ENCODE measurements at places on chromosomes 12 and 14. TPM values are rescaled to one million over a fixed set of nuclear protein-coding genes. Genes with fewer than 3 reads are reported as not detected.
A peak's percentile ranks its signal among the peaks of the same experiment; 100 is the strongest.

Gene OTX2
- total RNA-seq = not detected

Gene ITGB7
- total RNA-seq = 1.2 TPM

Gene AMDHD1
- 0.71 TPM for total RNA-seq

DNA sequence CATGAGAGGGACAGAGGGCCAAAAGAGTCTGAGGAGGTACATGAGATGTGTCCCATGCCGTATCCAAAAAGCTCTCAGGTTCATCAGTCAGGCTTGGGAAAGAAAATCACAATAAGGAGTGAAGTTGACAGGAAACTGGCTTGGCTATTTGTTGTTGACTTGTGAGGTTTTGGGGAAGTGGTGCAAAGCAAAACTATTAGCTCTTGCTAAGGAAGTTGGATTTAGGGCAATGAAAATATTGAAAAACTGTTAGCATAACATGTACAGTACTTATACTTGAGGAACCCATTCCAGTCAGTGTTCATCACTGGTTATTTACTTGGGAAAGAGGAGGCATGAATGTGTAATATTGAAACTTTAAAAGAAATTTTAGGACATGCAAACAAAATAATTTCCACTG is 145.9 kb downstream of the DUSP6 start:
- H3K4me1 ChIP-seq = no peaks in the 10 kb centered on the region
- H3K27me3 ChIP-seq = no peaks in the 10 kb centered on the region
- no peak for DNase-seq
- no peaks in the 10 kb centered on the region for H3K36me3 ChIP-seq

DNA sequence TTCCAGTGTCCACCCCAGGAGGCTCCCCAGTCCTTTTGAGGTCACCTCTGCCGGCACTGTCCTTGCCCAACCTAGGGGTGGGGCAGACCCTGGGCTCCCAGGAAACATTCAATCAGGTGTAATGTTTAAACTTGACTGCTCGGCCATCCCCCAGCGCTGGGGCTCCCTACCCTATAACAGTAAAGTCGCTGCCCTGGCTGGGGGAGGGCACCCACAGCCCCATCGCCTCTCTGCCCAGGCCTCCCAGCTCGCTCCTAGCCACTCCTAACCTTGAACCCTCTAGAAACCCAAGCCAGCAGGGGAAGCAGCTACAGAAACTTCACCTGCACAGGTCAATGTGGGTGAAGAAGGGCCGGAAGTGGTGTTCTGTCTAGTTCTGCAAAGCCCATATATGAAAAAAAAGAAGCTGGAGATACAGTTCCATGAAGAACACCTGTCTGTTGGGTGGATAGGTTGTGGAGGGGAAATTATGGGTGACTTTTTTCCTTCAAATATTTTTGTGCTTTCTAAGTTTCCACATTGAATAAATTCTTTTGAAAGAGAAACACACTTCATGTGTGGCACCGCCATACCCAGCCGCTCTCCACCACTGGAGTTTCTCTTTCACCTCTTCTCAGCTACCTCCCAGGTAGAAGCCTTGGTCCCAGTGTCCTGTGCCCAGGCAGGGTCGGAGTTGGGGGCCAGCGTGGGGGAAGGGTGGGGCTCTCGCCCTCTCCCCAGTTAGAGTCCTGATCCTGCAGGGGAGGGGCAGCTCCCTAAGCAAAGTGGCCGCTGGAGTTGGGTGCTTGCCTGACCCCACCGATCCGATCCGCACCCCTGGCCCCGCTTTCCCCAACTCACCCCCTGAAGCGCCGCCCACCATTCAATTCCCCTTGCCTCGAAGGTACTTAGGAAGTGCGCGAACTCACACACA is 1.1 kb downstream of the CLMN start:
- peak overlapping the region; percentile 57 for H3K27ac ChIP-seq
- no peaks in the 10 kb centered on the region for H3K36me3 ChIP-seq
- peak overlapping the region; percentile 88 for H3K4me3 ChIP-seq

DNA sequence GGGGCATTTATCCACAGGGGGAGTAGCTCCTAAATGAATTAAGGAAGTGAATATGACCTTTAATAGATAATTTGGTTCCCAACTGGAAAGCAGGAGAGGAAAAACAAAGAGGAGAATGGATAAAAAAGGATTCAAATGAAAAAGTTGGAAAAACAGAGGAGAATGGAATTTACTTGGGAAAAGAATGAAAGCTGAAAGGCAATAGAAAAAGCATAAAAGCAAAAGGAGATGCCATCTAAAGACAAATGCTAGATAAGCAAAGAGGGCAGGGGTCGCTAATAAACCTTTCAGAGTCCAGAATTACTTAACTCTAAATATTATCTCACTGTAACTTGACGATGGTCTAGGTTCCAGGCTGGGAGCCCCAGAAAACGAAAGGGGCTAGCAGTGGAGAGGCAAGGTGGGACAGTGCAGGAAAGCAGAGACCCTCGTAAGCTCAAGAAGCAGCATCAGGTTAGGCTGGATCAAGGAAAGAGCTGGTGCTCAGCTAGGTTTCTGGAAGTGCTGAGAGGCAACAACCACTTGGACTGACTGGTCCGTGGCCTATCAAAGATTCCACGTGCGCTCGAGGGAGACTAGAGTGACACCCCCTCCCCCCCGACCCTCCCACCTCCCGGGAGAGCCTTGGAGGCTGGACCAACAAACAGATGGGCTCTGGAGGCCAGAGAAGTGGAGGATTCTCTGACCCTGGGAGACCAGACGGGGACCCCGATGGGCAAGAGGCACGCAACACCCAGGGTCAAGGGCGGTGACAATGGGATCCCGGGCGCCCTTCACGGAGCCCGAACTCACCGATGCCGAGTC is 1.2 kb downstream of the SLC2A13 start:
- no peaks in the 10 kb centered on the region for H3K36me3 ChIP-seq
- DNase-seq = no peak
- H3K4me1 ChIP-seq = peaks cover 9% of the 10 kb centered on the region
- no peaks in the 10 kb centered on the region for H3K27me3 ChIP-seq

GRCh38 chr12:51798501-51798900 is 50.0 kb downstream of the FIGNL2 start:
- no peaks in the 10 kb centered on the region for H3K36me3 ChIP-seq
- no peak overlapping the region for H3K4me3 ChIP-seq

DNA sequence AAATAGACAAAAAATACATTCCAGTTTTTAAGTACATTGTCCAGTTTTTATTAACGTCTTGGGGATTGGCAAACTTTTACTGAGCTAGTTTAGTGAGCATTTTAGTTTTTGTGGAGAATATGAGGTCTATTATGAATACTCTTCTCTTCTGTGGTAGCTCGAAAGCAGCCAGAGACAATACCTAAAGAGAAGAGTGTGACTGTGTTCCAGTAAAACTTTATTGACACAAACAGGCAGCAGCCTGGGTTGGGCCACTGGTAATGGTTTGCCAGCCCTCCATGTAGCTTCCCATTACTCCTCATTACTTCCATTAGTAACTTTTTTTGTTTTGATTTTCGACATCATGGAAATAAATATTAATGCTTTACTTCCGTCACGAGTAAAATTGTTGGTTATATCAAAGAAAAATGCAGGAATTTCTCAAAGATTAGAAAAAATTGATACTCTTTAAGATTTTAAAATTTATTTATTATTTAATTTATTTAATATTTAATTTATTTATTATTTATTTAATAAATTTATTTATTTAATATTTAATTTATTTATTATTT is 19.6 kb downstream of the RMST start:
- H3K4me1 ChIP-seq = no peaks in the 10 kb centered on the region
- H3K27me3 ChIP-seq = no peaks in the 10 kb centered on the region
- H3K36me3 ChIP-seq = no peaks in the 10 kb centered on the region
- H3K27ac ChIP-seq = no peak overlapping the region
- no peak overlapping the region for H3K4me3 ChIP-seq

All from ovary (tissue), 10 donors.